IMR-90 (cell line): ENCODE measurements at places on chromosomes 7 and 10. TPM values are rescaled to one million over a fixed set of nuclear protein-coding genes. Genes with fewer than 3 reads are reported as not detected.

DNA sequence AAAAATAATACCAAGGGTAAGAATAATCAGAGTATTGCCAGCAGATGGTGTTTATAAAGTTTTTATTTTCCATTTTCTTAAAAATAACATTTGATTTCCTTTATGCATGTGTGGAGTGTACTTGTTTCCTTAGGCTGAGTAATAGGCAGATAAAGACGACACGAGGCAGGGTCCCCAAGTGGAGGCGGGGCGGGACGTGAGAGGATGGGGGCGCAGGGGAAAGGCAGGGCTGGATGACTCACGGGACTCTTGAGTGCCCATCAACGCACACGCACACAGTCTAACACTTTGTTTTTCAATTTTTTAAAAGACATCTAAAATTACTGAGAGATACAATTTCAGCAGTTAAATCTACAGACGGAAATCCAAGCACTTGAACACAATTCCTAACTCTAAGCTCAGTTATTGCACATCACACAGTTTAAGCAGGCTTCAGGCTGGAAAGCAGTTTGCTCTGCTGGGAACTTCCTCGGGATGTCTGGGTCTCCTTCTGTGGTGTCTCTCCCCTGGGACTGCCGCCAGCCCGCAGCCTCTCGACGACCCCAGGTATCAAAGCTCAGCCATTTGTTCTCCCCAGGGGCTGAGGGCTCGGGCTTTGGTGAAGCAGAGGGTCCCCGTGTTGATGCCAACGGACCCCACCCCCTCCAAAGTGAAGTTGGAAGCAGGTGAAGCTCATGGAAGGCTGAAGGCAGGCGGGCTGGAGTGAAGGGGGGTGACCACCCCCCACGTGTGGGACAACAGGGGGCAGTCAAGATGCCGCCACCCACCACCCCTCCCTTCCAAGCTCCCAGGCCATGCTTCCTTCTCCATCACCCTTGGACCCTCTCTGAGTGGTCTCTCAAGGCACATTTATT is 29.1 kb downstream of the SPOCK2 start:
- DNase-seq: no peak

- DNase-seq: peak; percentile 81
Measured at GRCh38 chr7:128860158-128861073, 2.2 kb upstream of the ATP6V1F start.

The COL1A2 gene
- polyA plus RNA-seq: 3,922 and 4,454 TPM in 2 replicates

GRCh38 chr7:82481499-82482097 is 38.0 kb upstream of the CACNA2D1 start:
- DNase-seq: peak; percentile 43

The CALHM1 gene
- polyA plus RNA-seq: not detected in 2 replicates

The CSGALNACT2 gene
- polyA plus RNA-seq: 11.7 and 13.1 TPM in 2 replicates

GRCh38 chr7:115299397-115300037 is 377.6 kb downstream of the MDFIC start:
- DNase-seq: no peak

- DNase-seq: no peak
Measured at GRCh38 chr7:20458521-20458920, 127.8 kb downstream of the ITGB8 start.

The CREB5 gene
- polyA plus RNA-seq: 13.1 and 17.9 TPM in 2 replicates

The MAGI2 gene
- 2.3 and 2.5 TPM in 2 replicates for polyA plus RNA-seq

DNA sequence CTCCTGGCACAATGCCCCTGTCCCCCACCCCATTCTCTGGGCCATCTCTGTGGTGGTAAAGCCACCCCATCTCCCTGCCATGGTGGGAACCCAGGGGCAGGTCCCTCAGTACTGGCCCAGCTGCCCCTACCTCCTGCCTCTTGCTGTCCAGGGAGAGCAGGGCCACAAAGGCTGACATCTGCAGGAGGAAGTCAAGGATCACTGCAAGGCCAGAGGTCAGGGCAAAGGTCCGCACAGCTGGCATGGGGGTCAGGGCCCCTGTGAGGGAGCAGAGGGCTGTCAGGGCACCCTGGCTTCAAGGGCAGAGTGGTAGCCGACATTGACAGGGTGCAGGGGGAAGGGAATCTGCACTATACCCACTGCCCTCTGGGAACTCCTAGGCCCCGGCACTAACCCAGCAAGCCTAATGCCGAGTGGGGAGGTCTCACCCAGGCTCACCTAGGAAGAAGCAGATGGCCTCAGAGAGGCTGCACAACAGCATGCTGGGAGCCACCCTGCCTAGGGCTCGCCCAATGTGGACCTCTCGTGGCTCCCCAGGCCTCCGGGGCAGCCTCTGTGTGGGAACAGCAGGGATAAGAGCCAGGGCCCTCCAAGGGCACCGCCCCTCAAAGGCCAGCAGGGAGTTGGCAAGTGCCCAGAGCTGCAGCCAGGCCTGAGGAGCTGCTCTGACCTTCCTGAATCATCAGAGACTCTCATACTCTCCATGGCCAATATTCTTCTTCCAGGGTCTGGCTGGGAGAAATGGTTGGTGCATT is 7.7 kb downstream of the NPC1L1 start:
- peak; percentile 41 for DNase-seq

DNA sequence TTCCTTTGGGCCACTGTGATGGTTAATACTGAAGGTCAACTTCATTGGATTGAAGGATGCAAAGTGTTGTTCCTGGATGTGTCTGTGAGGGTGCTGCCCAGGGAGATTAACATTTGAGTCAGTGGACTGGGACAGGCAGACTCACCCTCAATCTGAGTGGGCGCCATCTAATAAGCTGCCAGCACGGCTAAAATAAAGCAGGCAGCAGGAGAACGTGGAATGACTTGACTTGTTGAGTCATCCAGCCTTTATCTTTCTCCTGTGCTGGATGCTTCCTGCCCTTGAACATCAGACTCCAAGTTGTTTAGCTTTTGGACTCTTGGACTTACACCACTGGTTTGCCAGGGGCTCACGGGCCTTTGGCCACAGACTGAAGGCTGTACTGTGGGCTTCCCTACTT is 1046.9 kb downstream of the TYW1 start:
- no peak for DNase-seq

DNA sequence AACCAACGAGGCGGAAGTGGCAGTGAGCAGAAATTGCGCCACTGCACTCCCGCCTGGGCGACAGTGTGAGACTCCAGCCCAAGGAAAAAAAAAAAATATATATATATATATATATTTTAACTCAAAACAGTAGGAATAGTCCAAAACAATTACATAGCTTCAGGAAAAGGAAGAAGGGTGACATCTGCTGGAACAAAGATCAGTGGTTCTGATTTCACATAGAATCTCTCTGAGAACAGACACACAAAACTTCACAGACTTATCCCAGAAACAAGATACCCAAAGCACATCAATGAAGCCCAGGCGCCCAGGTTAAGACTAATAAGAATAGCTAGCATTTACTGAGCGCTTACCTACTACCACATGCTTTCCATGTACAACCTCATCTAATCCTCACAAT is 45.0 kb downstream of the DNMBP start:
- peak; percentile 42 for DNase-seq

- no peak for DNase-seq
Measured at GRCh38 chr10:118977835-118978234, 51.7 kb upstream of the NANOS1 start.

The GPC2 gene
- polyA plus RNA-seq: 5.7 and 6.0 TPM in 2 replicates

The ARMH3 gene
- 12.1 and 12.5 TPM in 2 replicates for polyA plus RNA-seq

- no peak for DNase-seq
Measured at GRCh38 chr7:135522509-135522908, 12.6 kb upstream of the CNOT4 start.

- DNase-seq: no peak
Measured at GRCh38 chr10:71044720-71045119, 156.4 kb upstream of the PCBD1 start.

DNA sequence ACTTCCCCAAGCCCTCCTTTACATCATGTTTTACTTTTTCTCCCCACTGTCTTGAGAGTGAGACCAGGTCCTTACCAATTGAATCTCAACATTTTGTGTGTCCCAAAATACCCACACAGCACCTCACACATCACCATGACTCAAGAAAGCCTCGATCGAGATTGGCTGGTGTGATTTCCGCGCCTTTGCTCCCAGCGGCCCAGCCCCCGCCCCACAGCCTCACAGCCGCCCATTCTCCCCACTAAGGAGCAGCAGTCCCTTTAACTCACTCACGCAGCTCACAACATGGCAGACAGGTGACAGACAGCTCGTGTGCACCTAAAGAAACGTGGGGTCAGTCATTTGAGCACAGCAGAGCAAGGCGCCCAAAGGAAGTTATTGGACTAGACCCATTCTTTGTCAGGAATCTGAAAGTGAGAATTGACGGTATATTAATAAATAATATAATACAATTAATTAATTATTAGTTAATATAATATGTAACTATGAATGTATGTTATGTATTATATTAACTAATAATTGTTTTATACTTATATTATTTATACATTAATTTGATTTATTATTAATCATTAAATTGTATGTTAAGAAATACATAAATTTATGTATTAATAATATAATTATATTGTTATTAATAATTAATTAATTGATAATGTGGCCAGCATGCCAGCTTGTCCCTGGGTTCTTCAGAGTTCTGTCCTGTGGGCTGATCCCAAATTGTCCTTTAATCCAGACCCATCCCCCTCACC is 204.9 kb upstream of the RNF32 start:
- no peak for DNase-seq

The SLC26A5 gene
- polyA plus RNA-seq: not detected in 2 replicates

The HABP2 gene
- not detected in 2 replicates for polyA plus RNA-seq

DNA sequence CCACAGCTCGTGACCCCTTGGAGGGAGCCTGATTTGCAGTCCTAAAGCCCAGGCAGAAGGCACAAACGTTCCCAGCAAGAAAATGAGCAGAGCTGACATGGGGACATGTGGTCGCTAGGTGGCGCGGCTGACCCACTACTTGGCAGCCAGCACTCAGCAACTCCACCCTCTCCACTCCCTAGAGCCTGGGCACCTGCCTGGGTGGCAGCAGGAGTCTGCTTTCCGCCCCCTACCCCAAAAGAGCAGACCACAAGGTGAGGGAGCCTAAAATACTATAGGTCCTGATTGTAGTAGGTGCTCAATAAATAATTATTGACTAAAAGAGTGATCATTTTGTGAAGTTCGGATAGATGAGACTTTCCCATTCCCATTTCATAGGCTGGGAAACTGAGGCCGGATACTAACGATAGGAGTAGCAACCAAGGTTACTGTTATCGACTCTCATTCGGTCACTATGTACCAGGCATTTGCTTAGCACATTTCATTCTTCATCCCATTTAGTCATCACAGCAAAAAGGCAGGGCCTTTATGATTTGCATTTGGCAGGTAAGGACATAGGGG is 57.4 kb downstream of the NEUROG3 start:
- DNase-seq: peak; percentile 55

DNA sequence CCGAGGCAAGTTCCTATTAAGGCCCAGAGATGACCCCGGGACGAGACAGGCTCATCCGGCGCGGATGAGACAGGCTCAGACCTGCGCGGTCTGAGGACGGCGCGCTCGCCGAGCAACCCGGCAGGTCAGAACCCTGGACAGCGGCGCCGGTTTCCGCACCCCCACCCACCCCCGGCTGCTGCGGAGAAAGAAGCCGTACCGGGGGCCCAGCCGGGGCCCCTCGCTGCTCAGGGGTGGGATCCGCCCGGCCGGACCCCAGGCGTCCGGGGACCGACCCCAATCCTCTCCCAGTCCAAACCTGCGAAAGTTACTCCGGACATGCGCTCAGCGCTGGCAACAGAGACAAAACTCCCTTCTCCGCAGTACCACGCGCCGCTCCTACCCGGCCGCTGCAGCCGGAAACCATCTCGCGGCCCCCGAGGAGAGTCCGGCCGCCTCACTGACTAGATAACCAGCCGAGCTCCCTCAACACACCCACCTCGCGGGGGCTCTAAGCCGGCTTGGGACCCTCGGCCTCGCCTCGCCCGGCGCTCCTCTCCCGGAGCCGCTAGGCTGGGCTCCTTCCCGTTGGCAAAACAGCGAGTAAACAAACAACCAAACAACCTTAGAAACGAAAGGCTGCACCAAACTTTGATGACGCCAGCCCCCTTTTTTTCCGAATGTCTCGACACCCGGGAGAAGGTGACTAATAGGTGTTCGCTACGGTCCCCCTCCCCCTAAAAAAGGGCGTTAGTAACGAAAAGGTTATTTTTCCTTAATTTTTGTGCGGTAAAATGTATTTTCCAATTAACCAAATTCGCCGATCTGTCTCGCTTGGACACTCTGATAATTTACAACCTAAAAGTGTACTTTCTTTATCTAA is 2.3 kb upstream of the DRGX start:
- DNase-seq: peak; percentile 28

DNA sequence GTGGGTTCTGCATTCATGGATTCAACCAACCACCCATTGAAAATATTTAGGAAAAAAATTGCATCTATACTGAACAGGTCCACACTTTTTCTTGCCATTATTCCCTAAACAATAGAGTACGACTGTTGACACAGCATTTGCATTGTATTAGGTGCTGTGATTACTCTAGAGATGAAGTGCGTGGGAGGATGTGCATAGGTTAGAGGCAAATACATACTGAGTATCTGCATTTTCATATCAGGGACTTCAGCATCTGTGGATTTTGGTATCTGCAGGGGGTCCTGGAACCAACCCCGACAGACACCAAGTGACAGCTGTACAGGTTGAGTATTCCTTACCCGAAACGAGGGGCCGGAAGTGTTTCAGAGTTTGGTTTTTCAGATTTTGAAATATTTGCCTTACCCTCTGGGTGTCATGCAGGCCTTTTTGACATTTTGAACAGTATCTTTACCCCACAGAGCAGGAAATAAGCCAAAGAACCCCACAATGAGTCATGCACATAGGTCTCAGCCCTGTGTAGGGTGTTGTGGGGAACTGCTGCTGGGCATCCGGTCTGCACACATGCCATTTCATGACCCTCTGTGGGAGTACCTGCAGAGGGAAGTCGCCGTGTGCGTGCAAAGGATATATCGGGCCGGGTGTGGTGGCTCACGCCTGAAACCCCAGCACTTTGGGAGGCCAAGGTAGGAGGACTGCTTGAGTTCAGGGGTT is 14.5 kb downstream of the NUDT5 start:
- no peak for DNase-seq

The AGR2 gene
- not detected in 2 replicates for polyA plus RNA-seq

DNA sequence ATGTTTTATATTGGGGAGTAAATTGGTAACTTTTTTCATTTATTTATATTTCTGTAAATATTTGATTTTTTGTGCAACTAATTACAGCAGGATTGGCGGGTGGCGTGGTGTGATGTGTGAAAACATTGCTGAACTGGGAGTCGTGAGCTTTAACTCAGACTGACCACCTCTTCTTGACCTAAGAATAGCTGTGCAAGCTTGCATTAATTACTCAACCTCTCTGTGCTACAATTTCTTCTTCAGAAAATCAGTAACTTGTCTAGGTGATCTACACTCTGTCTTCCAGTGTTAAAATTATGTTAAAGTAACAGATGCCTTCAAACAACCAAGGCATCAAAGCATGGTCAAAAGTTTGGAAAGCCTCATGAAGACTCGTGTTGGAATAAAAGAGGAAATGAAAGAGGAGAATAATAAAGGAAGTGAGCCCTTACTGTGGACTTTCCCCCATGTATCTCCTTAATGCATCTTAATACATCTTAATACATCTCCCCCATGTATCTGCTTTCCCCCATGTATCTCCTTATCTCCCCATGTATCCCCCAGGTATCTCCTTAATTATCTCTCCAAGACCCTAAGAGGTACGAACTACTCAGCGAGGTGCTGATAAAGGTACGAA is 71.2 kb downstream of the SVIL start:
- no peak for DNase-seq
